Inflammatory macrophage treated with lipopolysaccharide for 4 hours (primary cell): ENCODE measurements at places on chromosomes 3 and 15.

DNA sequence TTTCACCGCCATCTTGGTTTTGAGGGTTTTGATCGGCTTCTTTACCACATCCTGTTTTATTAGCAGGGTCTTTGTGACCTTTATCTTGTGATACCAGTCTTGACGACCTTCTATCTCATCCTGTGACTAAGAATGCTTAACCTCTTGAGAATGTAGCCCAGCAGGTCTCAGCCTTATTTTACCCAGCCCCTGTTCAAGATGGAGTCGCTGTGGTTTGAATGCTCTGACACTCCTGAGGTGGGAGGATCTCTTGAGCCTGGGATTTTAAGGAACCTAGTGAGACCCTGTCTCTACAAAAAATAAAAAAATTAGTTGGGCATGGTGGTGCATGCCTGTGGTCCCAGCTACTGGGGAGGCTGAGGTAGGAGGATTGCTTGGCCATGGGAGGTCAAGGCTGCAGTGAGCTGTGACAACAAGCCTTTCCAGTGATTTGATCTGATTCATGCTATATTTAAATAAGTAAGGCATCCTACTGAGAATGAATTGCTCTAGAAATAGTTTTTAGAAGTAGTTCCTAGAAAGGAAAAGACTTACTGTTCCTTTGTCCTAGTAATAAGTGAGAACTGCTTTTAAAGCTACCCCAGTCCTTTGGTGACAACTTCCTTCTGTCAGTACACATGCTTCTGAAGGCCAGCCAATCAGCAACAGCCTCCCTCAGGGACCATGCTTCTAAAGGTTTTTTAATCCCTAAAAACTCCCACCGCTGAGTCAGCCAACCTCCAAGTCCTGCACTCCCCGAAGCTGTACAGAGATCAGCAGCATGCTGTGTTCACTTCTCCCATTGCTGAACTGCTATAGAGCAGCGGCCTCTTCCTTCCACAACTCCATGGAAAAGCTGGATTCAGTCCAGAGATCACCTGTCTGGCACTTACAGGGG, 9.1 kb upstream of the CEMIP start:
- DNase-seq, result no peak

- DNase-seq, result no peak
Observed at GRCh38 chr3:146536681-146537080, 7.7 kb downstream of the PLSCR1 start.

- DNase-seq, result no peak
Observed at GRCh38 chr3:148197061-148197460, 500.6 kb upstream of the AGTR1 start.

- DNase-seq, result no peak
Observed at GRCh38 chr3:47645551-47645950, 66.9 kb upstream of the CSPG5 start.

GRCh38 chr15:40121911-40122638, 13.4 kb upstream of the BMF start:
- peak; percentile 93 for DNase-seq

GRCh38 chr15:82838096-82838735, 28.8 kb downstream of the WHAMM start:
- DNase-seq, result no peak

- DNase-seq, result no peak
Observed at GRCh38 chr3:44186111-44186672, 55.5 kb upstream of the TOPAZ1 start.

GRCh38 chr15:38059665-38060064, 125.2 kb downstream of the TMCO5A start:
- peak; percentile 50 for DNase-seq

DNA sequence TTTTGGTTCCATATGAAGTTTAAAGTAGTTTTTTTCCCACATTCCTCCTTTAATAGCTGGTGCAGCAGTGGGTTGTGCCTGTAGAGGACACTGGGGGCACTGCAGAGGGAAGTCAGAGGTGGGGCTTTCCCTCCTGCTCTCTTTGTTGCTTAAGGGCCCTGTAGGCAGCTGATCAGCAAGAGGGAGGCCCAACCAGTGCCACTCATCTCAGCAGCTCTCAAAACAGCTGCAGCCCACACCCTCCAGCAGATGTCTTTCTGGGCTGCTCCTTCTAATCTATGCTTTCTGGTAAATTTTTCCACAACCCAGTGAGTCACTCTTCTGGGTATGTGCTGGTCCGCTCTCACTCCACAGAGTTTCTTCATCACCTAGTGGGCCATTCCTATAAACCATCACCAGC, 263.8 kb downstream of the FEZF2 start:
- DNase-seq, result no peak

GRCh38 chr3:15380980-15381890, 46.1 kb downstream of the METTL6 start:
- DNase-seq, result no peak

DNA sequence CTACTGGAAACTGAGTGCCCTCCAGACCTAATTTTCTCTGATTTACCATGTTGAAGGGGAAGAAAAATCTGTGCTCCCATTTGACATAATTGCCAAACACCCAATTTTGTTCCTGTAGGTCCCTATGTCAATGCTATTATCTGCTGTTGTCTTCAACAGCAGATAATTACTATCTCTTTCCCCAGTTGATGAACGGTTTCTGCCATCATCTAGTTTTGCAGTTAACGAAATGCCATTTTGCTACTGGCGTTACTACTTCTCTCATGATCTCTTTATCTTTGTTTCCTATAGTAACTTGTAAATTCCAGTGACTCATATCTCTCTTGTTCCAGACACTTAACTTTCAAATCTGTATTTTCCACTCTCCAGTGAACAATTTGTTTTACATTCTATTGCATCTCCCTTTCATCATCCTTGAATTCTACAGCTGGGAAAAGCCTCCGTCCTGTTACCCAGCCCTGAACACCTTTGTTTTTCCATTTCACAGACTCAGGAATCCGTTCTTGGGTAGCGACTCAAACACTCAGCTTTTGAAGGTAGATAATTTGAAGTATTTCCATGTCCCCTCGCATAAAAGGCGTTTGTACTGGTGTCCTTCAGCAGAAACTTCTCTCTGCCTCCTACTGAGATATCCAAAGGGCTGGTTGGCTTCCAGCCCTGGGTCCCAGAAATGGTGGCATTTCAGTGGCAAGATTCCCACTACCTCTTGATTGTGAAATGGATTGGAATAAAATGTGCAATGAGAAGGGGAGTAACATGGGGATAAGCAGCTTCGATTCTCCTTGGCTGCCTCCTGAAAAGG, 111.7 kb downstream of the FOXB1 start:
- DNase-seq, result no peak

DNA sequence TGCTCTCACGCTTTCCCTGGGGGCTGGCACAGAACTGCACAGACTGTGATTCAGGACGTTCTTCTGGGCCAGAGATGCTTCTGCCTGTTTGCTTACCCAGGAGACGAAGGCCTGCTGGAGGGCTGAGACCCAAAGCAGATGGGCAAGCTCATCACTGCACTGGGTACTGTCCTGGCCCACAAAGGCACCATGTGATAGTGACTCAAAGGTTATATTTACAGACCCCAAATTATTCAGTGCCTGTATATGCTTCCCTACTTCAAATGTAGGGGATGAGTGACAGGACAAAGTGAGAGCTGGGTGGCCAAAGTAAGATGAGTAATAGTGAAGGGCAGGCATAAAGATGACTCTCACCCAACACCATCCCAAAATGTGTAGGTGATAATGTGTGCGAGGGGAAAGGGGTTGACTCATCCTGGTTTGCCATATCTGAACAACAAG, 127.4 kb downstream of the WDR76 start:
- DNase-seq, result no peak

- no peak for DNase-seq
Observed at GRCh38 chr3:179156775-179157174, 8.6 kb downstream of the PIK3CA start.

DNA sequence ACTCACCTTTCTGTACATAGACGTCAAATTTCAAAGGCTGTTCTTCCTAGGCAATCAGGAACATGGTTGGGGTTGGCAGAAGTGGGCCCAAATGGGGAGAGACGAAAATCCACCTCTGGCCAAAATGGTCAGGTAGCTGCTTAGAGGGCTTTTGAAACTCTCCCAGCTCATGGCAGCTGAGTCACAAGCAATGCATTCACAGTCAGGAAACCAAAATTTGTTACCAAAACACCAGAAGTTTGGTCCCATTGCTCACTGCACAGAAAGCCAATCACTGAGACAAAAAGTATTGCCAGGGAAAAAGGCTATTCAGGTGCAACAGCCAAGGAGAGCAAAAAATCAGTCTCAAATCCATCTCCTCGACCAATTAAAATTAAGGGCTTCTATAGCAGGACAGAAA, 539.6 kb upstream of the CCDC54 start:
- DNase-seq, result no peak

DNA sequence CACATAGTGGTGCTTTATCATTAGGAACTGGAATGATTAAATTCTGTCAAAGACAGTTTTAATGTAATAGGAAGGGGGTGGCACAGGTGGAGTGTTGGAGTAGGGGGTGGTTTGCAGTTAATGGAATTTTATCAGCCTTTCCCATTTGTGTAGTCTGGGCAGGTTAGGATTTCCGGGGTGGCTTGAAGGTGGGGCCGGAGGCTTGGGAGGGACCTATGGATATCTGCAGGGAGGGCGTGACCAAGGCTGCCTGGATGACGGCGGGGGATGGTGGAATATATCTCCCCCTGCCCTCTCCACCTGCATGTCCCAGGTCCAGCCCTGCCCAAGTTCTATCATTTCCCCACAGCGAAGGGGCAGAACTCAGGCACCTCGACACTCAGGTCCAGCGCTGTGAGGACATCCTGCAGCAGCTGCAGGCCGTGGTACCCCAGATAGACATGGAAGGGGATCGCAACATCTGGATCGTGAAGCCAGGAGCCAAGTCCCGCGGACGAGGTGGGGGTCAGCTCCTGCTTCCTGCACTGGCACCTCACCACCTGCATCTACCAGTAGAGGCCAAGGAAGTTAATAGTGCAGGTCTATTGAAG, 15.5 kb downstream of the TTLL3 start:
- DNase-seq, result no peak

GRCh38 chr3:29138171-29138570, 142.7 kb upstream of the RBMS3 start:
- DNase-seq, result no peak

- peak; percentile 66 for DNase-seq
Observed at GRCh38 chr3:177994976-177995375, 541.3 kb upstream of the KCNMB2 start.

DNA sequence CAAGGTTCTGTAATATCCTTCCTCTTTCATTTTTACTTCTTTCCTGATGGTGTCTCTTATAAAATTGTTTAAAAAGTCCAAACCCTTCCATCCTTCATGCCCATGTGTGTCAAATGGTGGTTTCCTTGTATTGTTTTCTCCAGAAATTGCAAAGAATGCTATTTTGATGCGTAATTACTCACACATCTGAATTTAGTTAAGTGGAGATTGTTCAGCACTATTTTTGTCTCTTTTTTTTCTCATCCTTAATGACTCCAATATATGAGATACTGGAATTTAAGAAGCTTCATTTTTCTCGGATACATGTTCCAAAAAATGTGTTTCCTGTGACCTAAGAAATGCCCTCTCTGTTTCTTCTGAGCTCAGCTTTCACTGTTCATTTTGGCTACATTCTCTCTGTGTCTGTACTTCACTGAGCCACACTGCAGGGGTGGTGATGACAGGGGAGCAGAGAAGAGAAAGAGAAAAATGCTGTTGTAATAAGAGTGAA, 799.8 kb downstream of the DIPK2A start:
- no peak for DNase-seq

- no peak for DNase-seq
Observed at GRCh38 chr15:89168316-89168833, 53.0 kb downstream of the RLBP1 start.

DNA sequence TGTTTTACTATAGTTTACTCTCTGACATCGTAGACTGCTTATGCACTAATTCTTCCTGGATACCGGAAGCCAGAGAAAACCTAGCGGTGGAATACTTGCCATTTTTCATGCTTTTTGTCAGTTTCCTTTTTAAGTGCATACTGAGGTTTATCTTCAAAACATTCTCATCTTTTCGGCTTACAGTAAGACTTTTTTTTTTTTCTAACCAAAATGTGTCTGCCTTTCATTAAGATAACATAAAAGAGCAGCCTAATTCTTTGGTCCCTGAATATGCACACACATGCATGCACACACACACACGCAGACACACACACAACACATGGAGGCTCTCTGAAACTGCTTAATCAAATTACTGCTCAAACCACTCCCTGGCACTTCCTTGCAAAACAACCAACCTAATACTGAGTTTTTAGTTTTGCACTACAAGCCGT, 1.3 kb downstream of the ZNF445 start:
- DNase-seq, result peak; percentile 28

DNA sequence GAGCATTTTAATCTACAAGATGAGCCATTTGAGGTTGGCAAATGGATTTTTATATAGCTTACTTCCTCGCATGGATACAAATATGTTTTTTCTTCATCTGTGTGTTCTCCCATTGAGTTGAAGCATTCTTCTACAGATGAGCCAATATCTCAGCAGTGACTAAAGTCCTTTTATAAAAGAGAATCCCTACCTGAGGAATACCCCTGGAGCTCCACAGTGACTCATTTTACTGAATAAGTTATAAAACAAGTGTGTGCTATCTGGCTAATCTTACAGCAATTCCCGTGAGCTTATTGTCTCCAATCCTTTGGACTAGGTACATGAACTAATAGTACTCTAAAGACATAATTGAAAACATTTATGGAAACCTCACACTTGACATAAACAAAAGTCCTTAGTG, 354.2 kb upstream of the BCHE start:
- DNase-seq, result no peak

GRCh38 chr3:195916991-195917390, 8.6 kb upstream of the TNK2 start:
- DNase-seq, result no peak

DNA sequence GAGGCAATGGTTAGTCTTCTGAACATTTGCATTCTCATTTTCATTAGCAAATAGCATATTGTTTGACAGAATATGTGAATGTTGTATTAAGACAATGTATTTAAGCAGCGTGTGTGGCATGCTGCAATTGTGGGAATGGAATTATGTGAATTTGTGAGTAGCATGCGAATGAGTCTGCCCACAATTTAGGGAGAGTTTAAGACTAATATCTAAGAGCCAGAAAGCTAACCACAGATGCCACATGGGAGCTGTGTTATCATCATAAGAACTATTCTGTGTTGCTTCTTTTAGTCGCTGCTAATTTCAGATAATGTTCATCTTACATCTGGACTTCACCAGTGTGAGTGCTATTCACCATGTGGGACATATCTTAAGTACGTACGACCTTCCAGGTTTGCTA, 494.5 kb downstream of the RBMS3 start:
- DNase-seq, result no peak

DNA sequence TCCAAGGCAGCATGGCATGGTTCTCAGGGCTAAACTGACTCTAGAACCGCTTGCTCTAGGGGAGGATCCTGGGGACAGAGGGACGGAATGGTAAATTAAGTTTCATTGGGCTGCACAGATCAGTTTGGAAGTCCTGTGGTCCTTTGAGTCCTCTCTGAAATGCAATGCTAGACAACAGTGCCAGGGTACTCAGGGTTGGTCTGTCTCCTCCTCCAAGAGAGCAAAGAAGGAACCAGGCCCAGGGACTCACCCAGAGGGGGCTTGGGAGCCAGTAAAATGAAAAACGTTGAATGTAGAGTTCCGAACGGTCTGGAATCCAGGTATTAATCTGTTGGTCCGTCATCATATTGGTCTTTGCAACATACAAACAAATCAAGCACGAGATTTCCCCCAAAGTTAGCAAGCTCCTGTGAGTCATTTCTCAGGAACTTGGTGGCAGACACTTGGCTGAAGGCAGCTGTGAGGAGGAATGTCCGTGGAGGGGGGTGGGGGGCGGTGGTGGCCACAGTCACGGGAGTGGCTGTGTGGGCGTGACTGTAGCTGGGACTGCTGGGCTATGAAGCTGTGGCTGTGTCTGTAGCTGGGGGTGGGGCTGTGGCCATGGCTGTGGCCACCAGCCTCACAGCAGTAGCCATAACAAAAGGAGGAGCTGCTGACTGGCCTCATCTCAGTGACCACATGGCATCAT, 361.0 kb downstream of the SHQ1 start:
- peak; percentile 91 for DNase-seq

GRCh38 chr15:51776952-51777569, 25.7 kb downstream of the TMOD2 start:
- peak; percentile 87 for DNase-seq
